Aorta (tissue), 5 donors: ENCODE measurements at places on chromosomes 5 and 9. TPM values are rescaled to one million over a fixed set of nuclear protein-coding genes. Genes with fewer than 3 reads are reported as not detected.
A peak's percentile ranks its signal among the peaks of the same experiment; 100 is the strongest.

DNA sequence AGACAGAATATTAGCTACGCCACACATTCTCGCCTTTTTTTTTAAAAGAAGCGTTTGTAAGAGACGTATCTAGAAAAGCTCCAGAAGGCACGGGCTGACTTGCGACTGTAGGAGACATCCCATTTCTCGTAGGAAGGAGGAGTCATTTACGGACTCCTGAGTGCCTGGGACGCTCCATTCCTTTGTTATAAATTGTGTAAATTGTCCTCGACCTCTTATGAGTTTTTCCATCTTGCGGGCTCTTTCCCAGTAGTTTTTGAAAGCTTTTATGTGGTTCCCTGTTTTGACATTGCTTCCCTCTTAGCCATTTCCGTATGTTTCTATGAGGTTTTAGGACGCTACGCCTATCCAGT, 1.0 kb downstream of the RABL6 start:
- H3K27me3 ChIP-seq = no peaks in the 10 kb centered on the region
- H3K36me3 ChIP-seq = no peaks in the 10 kb centered on the region
- H3K4me3 ChIP-seq = peak overlapping the region; percentile 92
- no peaks in the 10 kb centered on the region for H3K4me1 ChIP-seq
- no peak overlapping the region for H3K27ac ChIP-seq

DNA sequence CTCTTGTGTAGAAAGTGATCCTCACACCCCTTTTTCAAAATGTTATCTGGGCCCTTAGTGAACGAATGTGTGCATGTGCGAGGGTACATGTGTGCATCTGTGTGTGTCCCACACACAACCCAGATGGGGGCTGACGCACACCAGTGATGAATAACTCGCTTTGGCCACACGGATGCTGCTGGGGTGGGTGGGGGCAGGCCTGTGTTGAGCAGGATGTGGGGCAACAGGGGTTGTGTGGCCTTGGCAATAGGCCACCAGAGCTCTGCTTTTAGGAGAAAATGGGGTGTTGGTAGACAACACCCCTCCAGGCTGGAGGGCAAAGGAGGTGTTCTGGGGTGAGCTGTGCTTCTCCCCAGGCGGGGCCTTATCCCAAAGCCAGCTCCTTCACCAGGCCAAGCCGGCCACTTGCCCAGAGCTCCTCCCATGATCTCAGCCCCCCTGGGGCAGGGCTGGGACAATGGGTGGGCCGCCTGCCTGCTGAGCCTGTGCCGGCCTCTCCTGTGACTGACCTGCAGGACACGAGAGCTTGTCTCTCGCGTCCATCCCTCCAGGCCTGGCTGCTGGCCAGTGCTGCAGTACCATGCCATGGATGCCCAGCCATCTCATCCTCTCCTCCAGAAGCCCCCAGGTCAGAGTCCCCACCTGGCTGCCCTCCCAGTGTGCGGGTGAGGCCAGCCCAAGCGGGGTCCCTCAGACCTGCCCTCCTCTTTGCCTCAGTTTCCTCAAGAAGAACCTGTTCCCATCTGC, 1.7 kb downstream of the DBN1 start:
- H3K4me1 ChIP-seq = no peaks in the 10 kb centered on the region
- no peaks in the 10 kb centered on the region for H3K27me3 ChIP-seq
- no peak overlapping the region for H3K27ac ChIP-seq

DNA sequence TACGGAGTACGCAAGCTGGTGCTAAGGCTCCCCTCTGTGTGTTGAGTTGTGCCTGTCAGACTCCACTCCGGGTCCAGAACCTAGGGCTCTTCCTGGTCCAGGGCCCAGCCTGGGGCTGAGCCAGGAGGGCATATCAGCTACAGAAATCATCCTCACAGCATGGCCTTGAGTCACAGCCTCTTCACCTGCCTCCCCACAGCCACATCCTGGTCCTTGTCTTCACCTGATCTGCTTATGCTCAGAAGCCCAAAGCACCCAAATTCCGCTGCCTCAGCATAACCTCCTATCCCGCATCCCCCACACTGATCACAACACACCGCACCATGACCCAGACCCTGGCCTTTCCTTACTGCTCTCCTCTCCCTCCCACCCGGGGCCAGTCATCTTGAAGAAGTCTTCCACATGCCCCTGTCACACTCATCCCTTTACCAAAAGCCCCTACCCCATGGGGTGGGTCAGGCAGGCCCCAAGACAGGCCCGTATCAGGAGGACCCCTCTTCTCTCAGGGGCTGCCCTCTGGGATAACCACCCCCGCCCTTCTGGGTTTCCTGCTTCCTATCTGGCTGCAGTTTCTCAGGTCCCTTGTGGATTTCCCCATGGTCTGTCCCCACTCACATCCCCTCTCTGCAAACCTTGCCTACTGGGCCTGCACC, 1.3 kb upstream of the IL3 start:
- no peaks in the 10 kb centered on the region for H3K4me1 ChIP-seq
- no peak for DNase-seq
- no peak overlapping the region for H3K27ac ChIP-seq

GRCh38 chr9:111029260-111029659, 9.0 kb downstream of the LPAR1 start:
- H3K27ac ChIP-seq = no peak overlapping the region
- H3K27me3 ChIP-seq = no peaks in the 10 kb centered on the region
- DNase-seq = no peak
- peaks cover 12% of the 10 kb centered on the region for H3K4me1 ChIP-seq

- H3K36me3 ChIP-seq = no peaks in the 10 kb centered on the region
- H3K27ac ChIP-seq = no peak overlapping the region
- H3K4me3 ChIP-seq = no peak overlapping the region
- no peak for DNase-seq
These were observed 137.5 kb downstream of the ICE1 start for GRCh38 chr5:5560016-5560415.

GRCh38 chr5:129619782-129620181, 128.1 kb upstream of the MINAR2 start:
- no peaks in the 10 kb centered on the region for H3K27me3 ChIP-seq
- no peak overlapping the region for H3K4me3 ChIP-seq
- no peak for DNase-seq
- no peaks in the 10 kb centered on the region for H3K4me1 ChIP-seq
- H3K27ac ChIP-seq = no peak overlapping the region

- H3K27me3 ChIP-seq = no peaks in the 10 kb centered on the region
- H3K27ac ChIP-seq = no peak overlapping the region
- H3K36me3 ChIP-seq = no peaks in the 10 kb centered on the region
- no peaks in the 10 kb centered on the region for H3K4me1 ChIP-seq
These were observed 372.8 kb upstream of the PIK3R1 start for GRCh38 chr5:67842806-67843205.

- no peaks in the 10 kb centered on the region for H3K4me1 ChIP-seq
- H3K4me3 ChIP-seq = no peak overlapping the region
- no peak overlapping the region for H3K27ac ChIP-seq
These were observed 140.8 kb upstream of the ISL1 start for GRCh38 chr5:51242456-51242855.

- no peak overlapping the region for H3K4me3 ChIP-seq
- no peaks in the 10 kb centered on the region for H3K27me3 ChIP-seq
- no peak overlapping the region for H3K27ac ChIP-seq
These were observed 316.4 kb downstream of the ARHGAP26 start for GRCh38 chr5:143086546-143086907.

DNA sequence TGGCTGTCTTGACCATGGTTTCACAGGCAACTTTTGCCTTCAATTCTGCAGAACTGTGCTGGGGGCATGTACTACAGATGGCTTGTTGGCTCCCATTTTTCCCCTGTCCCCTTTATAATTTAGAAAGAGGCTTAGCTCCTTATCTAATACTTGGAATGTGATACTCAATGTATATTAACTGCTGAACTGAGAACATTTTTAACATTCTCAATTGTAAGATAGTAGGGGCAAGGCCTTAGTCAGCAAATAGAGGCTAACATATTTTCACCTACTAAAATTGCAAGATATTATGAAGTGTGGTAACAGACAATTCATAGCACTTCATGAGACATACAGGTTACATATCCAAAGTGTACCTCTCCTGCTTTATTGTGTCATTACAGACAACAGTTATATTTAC, 118.1 kb upstream of the ZNF366 start:
- no peak overlapping the region for H3K4me3 ChIP-seq
- no peaks in the 10 kb centered on the region for H3K36me3 ChIP-seq
- no peaks in the 10 kb centered on the region for H3K27me3 ChIP-seq
- no peak overlapping the region for H3K27ac ChIP-seq
- no peaks in the 10 kb centered on the region for H3K4me1 ChIP-seq

DNA sequence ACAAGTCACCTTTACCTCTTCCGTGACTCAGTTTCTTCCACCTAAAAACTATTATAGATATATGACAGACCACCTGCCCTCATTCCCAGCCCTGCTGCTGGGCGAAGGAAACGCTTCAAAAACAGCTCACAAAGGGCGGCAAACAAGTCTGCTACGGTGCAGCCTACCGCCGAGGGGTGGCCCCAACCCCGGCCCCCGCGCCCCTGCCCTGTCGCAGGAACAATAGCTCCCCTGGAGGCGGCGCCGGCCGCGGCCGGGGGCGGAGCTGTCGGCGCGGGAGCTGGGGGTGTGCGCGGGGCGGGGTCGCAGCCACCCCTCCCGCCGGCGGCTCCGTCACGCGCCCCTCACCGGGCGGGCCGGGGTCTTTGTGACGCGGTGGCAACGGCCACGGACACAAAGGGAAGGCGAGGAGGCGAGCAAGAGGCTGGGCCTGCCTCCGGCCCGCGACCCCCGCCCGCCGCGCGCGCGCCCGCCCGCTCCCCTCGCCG, at the start of gene TMEFF1:
Gene TMEFF1, plus strand, starts transcription at position 362 of the 488 bp plus-strand sequence. CDS start 396 bp downstream, outside the sequence.
- peak within 1 kb of the TSS; percentile 72 for H3K4me3 ChIP-seq
- no peak for DNase-seq
- H3K27me3 ChIP-seq = no peaks in the 10 kb centered on the region
- no peak within 1 kb of the TSS for H3K27ac ChIP-seq
- H3K4me1 ChIP-seq = no peaks in the 10 kb centered on the region

GRCh38 chr9:17402309-17402708, 176.6 kb upstream of the SH3GL2 start:
- H3K27ac ChIP-seq = no peak overlapping the region
- no peaks in the 10 kb centered on the region for H3K4me1 ChIP-seq

DNA sequence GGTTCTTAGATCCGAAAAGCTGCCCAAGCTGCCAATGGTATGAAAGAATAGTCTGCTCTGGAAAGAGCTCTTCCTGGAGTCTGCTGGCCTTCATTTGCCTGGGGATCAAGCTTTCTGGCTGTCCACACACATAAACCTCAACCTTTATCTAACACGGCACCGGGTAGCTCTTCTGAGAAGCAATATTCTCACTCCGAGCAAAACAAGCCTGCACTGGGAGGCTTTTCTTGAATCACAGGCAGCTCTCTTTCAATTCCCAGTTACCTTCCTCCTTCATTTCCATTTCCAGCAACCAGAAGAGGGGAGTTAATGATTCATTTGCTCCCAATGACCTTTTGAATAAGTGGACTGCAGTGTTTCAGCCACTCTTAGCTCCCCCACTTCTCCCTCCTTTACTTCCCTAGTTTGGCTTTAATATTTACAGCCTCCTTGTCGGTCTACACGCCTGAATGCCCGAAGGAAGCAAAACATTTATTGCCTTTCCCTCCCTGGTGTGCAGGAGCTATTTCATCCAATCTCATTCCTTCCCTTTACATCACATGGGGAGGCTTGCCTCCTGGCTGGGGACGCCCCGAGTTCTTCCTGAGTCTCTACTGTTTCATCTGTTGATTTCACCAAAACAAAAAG, 187.1 kb downstream of the ARHGEF28 start:
- no peaks in the 10 kb centered on the region for H3K36me3 ChIP-seq
- no peak overlapping the region for H3K27ac ChIP-seq
- H3K27me3 ChIP-seq = no peaks in the 10 kb centered on the region
- DNase-seq = no peak

DNA sequence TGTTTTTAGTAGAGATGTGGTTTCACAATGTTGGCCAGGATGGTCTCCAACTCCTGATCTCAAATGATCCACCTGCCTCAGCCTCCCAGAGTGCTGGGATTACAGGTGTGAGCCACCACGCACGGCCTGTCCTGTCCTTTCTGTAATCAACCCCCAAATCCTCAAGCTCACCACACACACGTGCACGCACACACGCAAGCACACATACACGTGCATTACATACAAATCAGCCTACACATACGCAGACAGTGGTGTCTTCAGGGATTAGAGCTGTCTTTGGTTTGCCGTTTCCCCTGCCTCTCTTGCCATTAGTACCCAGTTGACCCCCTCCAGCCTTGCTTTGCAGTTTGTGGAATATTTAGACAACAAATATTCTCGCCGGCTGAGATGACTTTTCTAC, 6.5 kb downstream of the GLT6D1 start:
- H3K4me3 ChIP-seq = no peak overlapping the region
- H3K4me1 ChIP-seq = no peaks in the 10 kb centered on the region
- no peaks in the 10 kb centered on the region for H3K36me3 ChIP-seq
- no peak overlapping the region for H3K27ac ChIP-seq
- no peak for DNase-seq

DNA sequence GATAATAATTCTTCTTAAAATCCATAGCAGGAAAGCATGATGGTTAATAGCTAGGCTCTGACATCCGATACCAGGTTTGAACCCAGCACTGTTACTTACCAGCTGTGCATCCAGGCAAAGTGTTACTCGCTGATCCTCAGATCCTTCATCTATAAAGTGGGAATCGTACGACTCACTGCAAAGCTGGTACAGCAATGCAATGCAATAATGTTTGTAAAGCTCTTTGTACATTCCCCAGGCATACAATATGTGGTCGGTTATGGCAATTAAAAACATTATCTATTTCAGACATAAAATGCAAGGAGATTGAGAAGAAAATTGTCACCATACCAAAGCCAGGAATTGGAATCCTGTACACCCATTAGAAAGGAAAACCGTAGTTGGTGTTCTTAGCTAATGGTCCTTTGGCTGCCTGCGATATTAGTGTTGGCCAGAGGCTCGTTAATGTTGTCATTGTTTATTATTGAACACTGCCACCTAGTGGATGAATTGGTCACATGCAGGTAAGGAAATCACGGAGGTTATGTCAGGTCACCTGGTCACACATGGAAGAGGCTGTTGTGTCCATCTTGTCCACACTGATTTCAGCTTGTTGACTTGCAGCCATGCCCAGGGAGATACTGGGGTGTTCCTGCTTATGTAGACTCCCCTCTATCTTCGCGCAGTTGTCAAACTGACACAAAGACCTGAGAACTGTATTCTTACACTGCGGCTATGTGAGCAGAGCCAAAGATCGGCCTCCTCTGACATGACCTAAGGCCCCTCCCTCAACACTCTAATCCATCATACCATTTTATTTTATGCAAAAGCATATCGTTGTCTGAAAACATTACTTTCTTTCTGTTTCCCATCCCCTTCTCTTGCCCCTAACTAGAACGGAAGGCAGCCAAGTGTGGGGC, 87.5 kb upstream of the PPP2R2B start:
- no peak overlapping the region for H3K27ac ChIP-seq
- H3K36me3 ChIP-seq = no peaks in the 10 kb centered on the region
- no peaks in the 10 kb centered on the region for H3K27me3 ChIP-seq
- no peak for DNase-seq
- H3K4me3 ChIP-seq = no peak overlapping the region

Gene IFNW1
- total RNA-seq = not detected

Gene TAF11L5
- total RNA-seq = not detected

Gene AQP3
- total RNA-seq = 6.0 TPM

Gene FAM120AOS
- total RNA-seq = 38.3 TPM

Gene TRPM3
- total RNA-seq = 1.5 TPM

Gene SYK
- 31.5 TPM for total RNA-seq

Gene HAVCR1
- 1.0 TPM for total RNA-seq

Gene CNTFR
- total RNA-seq = 9.9 TPM

Gene PHF24
- 0.57 TPM for total RNA-seq
